ENCODE measurements at places on chromosomes 7 and 10.

GRCh38 chr7:124071843-124072242 lies 39.0 kb upstream of the TMEM229A start:
- DNase-seq = no peak

GRCh38 chr10:126204320-126204719 lies 184.0 kb downstream of the ADAM12 start:
- DNase-seq = no peak

GRCh38 chr7:50978633-50979215 lies 196.0 kb upstream of the GRB10 start:
- DNase-seq = no peak

GRCh38 chr7:100137851-100138760 lies 10.6 kb upstream of the LAMTOR4 start:
- no peak for DNase-seq

- no peak for DNase-seq
Measured at GRCh38 chr7:17407229-17407628, 108.8 kb downstream of the AHR start.

GRCh38 chr7:959271-959670 lies 4.8 kb upstream of the ADAP1 start:
- DNase-seq = no peak

DNA sequence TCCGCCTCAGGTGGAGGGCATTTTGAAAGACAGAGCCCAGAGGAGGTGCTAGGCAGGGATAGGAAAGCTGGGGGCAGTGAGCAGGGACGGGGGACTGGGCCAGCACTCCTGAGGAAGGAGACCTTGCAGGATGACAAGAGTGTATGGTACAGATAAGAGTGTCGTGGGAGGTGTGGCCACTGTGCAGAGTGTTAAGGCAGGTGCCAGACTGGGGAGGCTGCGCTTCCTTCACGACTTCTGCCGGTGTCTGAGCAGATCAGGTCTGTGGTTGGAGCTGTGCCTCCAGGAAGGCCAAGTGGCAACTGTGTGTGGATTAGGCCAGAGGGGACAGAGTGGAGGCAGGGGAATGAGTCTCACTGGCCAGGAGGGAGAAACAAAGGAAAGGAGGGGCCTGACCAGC lies 161.7 kb downstream of the HIBADH start:
- no peak for DNase-seq

GRCh38 chr10:68251151-68251550 lies 19.2 kb upstream of the ATOH7 start:
- DNase-seq = no peak

DNA sequence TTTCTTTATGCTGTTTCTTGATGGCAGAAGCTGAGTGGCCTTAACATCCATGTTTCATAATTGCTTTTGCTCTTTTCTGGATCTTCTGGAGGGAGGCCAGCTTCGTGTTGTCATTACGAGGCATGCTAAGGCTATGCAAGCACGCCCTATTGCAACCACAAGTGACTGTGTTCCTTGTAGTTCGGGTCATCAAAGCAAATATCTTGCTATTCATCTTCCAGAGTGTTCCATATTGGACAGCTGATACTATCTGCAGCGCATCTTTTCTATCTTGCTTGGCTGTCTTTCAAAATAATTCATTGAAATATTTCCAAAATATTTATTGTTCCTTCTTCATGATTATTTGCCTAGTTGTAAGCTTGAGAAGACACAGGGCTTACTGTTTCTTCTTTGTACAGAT lies 5.0 kb downstream of the EPHB6 start:
- peak; percentile 55 for DNase-seq

DNA sequence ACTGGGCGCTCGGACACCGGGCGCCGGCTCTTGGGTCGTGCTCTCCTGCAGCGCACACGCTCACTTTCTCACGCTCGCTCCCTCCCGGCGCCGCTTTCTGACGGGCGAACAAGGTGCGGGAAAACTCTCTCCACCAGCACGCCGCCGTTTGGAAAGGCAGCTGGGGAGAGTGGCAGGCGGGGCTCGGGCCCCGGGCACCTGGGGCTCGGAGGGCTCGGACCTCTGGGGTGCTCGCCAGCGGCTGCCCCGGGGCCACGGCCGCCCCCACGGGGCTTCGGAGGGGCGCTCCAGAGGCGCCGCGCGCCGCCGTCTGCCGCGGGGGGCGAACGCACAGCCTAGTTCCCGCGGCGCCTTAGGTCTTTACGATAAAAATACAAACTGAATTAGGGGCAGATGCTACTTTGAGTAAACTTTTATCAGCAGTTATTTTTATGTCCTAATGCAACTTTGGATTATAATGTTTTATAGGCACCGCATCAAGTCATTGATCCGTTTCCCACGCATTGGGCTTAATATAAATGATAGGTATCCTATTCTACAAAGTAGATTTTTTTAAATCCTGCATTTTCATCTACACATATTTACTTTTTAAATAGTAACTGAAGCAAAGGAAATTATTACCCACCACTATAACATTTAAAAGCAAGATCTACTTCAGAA lies 535 bp upstream of the EPC1 start:
- DNase-seq = no peak

- DNase-seq = no peak
Measured at GRCh38 chr10:26090026-26090425, 126.5 kb upstream of the GAD2 start.

GRCh38 chr7:79199961-79200360 lies 253.5 kb downstream of the MAGI2 start:
- no peak for DNase-seq

GRCh38 chr7:92158660-92159575 lies 20.0 kb downstream of the LRRD1 start:
- DNase-seq = peak; percentile 73

DNA sequence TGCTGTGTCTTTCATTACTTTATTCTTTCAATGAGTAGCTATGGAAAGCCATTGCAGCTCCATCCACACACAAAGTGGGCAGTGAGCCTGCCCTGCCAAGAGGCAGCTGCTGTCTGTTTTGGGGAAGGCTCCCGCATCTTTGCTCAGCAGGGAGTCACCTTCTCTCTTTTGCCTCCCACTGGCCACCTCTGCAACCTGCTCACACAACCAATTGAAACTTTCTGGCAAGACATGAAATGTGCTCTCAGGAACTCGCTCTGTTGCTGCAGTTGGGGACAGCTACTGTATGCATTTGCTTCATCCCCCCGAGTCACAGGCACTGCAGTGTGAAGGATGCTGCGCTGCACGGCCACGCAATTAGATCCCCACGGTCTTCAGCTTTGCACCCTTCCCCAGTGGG lies 244.8 kb upstream of the NFE2L3 start:
- no peak for DNase-seq

DNA sequence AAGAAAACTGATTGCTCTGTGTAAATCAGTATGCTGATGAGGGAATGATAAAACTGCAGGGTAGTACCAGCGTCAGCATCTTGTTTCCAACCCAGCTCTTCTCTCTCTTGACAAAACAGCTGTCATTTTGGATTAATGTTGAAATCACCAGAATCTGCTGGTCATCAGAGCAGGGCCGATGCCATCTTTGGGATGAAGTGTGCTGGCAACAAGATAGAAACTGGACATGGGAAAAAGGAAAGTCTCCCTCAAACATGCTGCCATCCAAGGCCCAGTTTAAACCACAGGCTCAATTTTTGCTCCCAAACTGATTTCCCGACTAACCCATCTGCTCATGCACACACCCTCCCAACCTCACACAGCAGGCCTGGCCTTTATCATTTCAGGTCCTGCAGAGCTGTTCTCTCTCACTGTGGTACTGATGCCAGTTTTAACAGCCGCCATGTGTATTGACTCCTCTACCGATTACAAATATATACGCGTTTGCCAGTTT lies 285.2 kb downstream of the AUTS2 start:
- no peak for DNase-seq

DNA sequence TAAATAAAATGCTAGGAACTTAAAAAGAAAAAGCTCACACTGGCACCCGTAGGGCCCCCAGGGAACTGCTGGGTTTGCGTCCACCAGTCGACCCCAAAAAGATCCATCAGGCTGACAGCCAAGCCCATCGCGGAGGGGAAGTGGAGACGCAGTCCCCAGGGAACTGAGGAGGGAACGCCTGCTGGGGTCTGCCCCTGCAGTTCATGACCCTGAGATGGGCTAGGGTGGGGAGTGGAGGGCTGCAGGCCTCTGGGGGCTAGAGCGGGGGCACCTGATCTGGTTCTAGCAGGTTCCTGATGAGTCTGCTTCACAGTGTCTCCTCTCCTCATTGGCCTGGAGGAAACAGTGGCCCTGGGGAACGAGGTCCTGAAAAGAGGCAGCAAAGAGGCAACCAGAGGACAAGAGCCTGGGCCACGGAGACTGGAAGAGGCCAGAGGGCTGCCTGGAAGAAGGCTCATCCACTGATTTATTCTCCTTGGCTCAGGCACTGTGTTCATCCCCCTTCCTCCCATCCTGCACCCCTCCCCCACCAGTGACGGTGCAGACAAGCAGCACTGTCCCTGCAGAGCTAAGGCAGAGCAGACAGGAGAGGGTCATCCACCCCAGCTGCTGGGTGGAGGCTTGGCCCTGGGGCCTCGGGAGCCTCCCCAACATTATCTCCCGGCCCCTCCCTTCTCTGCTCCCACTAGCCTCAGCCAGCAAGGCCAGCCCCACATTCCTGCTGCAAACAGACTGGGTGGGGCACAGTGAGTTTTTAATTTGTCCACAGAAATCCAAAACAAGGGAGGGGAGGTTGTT lies 24.7 kb upstream of the HSPA12A start:
- DNase-seq = no peak

DNA sequence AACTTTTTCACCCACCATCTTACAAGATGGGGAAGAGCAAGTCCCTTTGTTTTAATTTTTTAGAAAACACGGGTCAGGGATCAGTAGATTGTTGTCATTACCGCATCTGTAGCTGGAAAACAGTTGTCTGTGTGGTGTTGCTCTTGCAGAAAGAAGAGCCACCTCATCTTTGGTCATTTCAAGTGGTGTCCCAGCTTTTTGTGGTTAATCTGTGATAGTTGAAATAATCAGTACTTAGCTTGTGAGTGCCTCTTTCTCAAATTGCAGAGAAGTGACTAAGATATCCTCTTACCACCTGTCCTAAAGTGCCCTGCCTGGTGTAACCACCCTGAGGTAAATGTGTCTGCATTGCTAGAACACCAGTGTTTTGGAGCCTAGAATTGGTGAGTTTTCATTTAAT lies 5.5 kb downstream of the PRPF18 start:
- no peak for DNase-seq

DNA sequence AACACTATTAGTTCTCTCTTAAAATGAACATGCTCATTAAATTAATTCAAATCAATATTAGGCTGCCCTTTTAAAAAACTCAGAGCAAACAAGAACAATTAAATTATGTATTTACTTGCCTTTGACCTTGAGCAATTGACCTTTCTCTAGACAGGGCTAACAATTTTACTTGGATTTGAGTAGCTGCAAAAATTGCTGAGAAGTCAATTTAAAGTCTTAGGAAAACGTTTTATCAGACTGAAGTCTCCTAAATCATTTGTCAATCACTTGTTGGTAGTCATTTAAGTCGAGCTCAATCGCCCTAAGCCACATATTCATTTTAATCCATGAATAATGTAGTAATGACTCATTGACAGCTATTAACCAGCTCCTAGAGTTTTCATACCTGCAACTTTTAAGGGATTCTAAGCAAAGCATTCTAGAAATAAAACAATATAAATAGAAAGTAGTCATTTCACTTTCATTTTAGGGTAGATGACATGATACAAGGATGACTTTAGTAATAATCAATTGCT lies 84.9 kb upstream of the SEC61G start:
- DNase-seq = no peak

- no peak for DNase-seq
Measured at GRCh38 chr7:156402255-156402654, 238.3 kb upstream of the RNF32 start.

- DNase-seq = peak; percentile 27
Measured at GRCh38 chr10:19847321-19847720, 31.1 kb downstream of the PLXDC2 start.

DNA sequence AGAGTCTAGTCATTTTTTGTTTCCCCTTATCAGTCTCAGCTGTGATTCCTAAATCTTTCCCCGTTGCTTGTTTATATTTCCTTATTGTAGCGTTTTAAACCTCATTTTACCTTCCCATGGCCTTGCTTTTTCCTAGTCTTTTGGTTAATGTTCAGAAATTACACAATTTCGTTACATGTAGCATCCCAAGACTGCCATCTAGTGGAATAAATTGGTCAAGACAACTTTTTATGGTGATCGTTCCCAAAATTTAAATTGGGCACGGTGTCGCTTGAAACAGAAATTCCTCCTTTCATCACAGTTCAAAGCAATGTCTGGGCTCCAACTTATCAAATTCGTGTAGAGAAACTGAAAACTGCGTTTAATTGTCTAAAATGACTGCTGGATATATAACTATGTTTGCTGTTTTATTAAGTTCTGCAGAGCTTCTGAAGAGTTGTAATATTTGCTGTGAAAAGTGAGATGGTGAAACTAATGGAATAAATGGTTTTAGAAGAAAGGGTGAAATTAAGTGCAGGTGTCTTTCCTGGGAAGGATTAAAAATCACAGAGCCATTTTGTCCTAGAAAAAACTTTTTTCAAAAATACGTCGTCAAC lies 370.2 kb downstream of the PHF14 start:
- DNase-seq = no peak

- no peak for DNase-seq
Measured at GRCh38 chr10:123445261-123445775, 220.8 kb upstream of the GPR26 start.

DNA sequence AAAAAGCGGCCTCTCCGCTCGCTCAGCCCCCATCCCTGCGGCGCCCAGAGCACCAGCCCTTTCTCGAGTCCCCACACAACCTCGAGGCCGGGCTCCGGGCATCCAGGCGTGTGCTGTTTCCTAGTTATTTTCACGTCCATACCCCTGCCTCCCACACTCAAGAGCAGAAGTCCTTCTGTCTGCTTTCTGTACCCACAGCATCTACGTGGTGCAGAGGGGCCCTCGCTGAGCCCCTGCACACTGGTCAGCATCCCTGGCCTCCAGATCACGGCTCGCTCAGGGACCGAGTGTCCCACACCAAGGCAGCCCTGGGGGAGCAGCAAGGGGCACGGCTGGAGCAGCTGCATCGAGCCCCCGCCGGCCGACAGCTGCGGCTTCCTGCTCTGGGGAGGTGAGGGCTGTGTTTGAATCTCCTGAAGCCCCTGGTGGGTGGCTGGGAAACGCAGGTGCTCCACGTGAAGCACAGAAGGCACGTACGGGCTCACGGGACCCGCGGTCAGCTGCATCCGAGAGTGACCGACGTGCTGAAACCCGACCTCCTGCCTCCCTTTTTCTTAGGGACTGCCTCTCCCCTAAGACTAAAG lies 333.1 kb downstream of the DNAJB6 start:
- DNase-seq = no peak

DNA sequence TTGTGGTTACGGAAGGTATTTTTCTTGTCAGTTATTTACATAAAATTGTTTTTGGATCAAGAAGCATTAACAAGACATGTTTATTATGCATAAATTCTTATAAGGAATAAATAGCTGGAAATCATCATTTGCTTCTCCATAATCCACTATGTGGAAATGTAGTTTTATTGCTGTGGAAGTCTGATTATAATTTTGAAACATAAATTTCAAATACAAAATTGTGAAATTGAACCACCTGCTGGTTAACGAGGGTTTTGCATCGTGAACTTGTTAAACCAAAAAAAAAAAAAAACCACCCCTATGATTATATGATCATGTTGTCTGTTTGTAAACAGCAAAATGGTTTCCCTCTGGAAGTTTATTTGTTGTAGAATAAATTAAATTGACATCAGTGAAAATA lies 25.9 kb downstream of the ABRAXAS2 start:
- no peak for DNase-seq

GRCh38 chr10:114375047-114375446 lies 29.3 kb downstream of the AFAP1L2 start:
- DNase-seq = no peak

GRCh38 chr7:66236713-66237303 lies 31.7 kb downstream of the TPST1 start:
- no peak for DNase-seq

- DNase-seq = no peak
Measured at GRCh38 chr7:91459539-91459938, 195.3 kb downstream of the FZD1 start.

- no peak for DNase-seq
Measured at GRCh38 chr7:131819891-131820290, 263.5 kb upstream of the PODXL start.
